ENCODE measurements at places on chromosomes 1 and 21.

GRCh38 chr1:193726722-193727121 is 540.3 kb upstream of the B3GALT2 start:
- DNase-seq, result no peak

- peak; percentile 47 for DNase-seq
These were observed 147.8 kb downstream of the TOMM20 start for GRCh38 chr1:234980645-234981396.

DNA sequence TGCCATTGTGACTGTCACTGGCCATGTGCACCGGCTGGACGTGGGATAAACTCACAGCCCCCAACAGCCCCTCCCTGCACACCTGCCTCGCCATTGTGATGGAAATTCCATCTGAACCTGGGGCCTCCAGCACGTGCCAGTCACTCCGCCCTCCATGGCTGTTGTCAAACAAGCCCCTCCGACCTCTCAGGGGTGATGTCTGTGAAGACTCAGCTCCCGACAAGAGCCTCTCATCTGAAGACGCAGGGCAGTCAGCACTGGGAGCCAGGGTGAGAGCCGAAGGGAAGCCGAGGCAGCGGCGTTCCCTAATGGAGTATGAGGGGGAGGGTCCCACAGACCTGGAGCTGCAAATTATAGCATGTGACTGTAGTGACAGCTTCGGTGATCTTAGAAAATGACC is 1.4 kb upstream of the KRTAP10-2 start:
- peak; percentile 33 for DNase-seq

DNA sequence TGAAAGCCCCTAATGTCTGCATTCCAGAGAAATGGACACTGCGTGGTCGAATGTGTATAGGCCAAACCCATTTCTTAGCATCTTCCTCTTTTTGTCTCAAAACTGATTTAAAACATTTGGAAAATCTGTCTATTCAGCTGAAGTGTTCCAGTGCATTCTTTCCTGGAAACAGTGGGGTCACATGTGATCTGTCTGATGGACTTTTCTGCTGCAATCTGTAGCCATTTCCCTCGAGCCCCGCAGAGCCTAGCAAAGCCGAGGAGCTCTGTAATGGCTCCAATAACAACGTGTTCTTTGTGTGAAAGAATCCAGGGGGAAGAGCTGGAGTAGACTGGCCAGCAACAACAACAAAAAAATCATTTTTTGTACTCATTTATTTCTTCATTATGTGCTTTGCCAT is 329.3 kb downstream of the BARHL2 start:
- DNase-seq, result no peak

DNA sequence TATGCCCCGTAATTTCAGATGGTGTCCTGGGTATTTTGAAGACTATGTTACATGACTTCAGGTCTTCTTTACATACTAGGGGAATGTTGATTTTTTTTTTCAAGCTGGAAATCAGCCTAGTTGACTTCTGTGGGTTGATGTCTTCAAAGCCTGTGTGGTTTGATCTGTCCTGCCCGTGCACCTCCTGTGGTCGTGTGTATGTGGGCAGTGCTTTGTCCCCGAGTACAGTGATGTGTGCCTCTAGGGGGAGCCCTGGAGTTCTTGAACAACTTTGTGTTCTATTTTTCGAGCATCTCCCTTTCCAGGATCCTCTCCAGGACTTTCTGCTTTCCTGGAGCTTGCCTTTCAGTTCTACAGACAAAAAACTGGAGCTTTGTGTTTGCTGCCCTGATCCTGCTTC is 28.9 kb downstream of the OBSCN start:
- DNase-seq, result no peak

DNA sequence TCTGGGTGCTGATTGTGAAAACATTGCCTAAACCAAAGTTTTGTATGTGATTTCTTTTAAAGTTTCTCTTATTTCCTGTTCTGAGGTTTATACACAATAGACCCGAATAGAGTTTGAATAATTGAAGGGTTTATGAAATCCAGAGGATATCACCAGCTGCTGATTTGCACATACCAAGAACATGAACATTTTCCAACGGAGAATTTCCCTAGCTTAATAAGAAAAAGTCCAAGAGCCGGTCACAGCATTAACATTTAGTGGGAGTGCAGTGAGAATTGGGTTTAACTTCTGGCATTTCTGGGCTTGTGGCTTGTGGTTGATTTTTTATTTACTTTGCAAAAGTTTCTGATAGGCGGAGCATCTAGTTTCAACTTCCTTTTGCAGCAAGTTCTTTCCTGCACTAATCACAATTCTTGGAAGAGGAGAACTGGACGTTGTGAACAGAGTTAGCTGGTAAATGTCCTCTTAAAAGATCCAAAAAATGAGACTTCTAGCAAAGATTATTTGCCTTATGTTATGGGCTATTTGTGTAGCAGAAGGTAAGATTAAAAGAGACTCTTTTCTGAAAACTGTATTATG is at the start of gene CFH:
Gene CFH, plus strand, starts transcription at position 407 of the 579 bp plus-strand sequence. Its CDS starts 75 bp downstream, at position 482.
- DNase-seq, result no peak

- no peak for DNase-seq
These were observed 84.3 kb downstream of the CTH start for GRCh38 chr1:70495370-70495769.

- DNase-seq, result no peak
These were observed 153.9 kb upstream of the TIAM1 start for GRCh38 chr21:31497914-31498313.

DNA sequence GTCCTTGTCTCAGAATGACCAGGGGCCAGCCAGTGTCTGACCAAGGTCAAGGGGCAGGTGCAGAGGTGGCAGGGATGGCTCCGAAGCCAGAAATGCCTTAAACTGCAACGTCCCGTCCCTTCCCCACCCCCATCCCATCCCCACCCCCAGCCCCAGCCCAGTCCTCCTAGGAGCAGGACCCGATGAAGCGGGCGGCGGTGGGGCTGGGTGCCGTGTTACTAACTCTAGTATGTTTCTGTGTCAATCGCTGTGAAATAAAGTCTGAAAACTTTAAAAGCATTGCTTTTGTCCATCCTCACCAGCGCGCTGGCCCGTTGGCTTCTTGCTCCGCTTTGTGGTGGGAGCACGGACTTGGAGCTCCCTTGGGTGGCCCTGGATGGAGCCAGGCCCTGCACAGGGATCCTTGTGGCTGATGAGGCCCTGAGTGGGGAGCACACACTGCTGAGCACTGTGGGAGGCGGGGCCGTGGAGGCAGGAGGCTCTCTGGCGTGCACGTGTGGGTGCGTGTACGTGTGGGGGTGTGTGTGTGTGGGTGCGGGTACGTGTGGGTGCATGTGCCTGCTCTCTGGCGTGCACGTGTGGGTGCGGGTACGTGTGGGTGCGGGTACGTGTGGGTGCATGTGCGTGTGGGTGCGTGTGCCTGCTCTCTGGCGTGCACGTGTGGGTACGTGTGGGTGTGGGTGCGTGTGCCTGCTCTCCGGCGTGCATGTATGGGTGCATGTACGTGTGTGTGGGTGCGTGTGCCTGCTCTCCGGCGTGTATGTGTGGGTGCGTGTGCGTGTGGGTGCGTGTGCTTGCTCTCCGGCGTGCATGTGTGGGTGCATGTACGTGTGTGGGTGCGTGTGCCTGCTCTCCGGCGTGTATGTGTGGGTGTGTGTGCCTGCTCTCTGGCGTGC is 18.0 kb downstream of the RNF223 start:
- no peak for DNase-seq

- DNase-seq, result no peak
These were observed 91.9 kb upstream of the CACNA1E start for GRCh38 chr1:181391301-181391900.

DNA sequence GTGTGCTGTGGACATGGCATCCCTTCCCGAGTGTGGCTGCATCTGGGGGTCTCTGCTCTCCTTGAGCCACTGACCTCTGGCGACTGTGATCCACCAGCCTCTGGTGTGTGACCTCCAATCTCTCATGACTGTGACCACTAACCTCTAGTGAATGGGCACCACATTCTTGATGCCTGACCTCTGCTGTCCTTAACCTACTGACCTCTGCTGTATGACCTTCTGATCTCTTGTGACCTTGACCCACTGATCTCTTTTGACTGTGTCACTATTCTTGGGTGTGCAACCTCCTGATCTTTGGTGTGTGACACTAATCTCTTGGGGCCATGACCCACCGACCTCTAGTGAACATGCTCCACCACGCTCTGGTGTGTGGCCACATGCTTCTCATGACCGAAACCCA is 45.8 kb upstream of the KDM4A start:
- DNase-seq, result no peak

- peak; percentile 43 for DNase-seq
These were observed 21.5 kb upstream of the RCAN3 start for GRCh38 chr1:24481101-24481500.

- no peak for DNase-seq
These were observed 52.4 kb downstream of the HNRNPR start for GRCh38 chr1:23291706-23292105.

- peak; percentile 3 for DNase-seq
These were observed 52.9 kb downstream of the L1TD1 start for GRCh38 chr1:62247391-62248168.

- DNase-seq, result no peak
These were observed 83.5 kb downstream of the RABGAP1L start for GRCh38 chr1:174242856-174243255.

GRCh38 chr1:107499139-107499744 is 358.4 kb downstream of the NTNG1 start:
- DNase-seq, result no peak

GRCh38 chr1:202283991-202284390 is 57.7 kb downstream of the UBE2T start:
- no peak for DNase-seq

DNA sequence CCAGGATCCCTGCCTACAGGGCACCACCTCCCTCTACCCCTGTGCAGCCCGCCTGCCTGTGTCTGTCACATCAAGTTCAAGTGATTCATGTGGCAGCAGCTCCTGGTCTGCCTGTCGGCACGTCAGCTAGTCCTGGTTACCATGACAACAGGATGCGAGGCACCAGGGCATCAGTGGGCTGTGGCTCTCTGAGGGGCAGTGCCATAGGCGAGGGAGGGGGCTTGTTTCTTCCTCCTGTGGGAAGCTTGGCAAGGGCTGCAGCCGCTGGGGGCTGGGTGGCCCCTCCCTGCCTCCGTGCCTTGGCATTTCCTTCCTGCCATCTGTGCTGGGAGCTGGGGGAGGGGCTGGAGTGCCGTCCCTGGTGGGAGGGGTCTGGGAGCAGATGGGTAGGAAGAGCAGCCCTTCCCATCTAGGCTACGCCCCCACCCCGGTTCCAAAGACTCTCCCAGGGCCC is 43.1 kb downstream of the FOXO6 start:
- peak; percentile 58 for DNase-seq

DNA sequence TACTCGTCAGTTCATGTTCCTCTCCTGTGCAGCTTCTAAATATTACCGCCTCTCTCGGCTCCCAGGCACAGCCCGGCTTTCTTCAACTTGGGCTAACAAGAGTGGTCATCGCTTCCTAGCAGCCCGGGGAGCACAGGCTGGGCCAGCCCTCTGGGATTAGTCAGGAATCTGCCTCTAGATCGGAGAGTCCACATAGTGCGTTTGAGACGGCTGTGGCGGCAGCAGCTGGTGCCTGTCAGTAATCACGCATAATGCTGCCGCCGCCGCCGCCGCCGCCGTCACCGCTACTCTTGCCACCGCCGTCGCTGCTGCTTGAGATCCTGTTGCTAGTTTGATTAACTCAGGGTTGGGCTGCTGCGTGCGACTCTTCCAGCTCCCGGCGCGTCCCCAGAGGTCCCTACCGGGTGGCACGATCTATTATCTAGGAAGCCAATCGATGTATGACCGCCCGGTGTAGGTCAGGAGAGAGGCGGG is at the start of gene RXRG:
Gene RXRG, minus strand, starts transcription at position 230 of the 474 bp plus-strand sequence. CDS start 233 bp downstream, outside the sequence.
- peak; percentile 54 for DNase-seq

- DNase-seq, result no peak
These were observed 84.8 kb downstream of the WDR4 start for GRCh38 chr21:42794551-42794950.

- peak; percentile 51 for DNase-seq
These were observed 4.3 kb downstream of the OLIG2 start for GRCh38 chr21:33029975-33030461.

GRCh38 chr21:25807191-25807590 is 72.4 kb downstream of the GABPA start:
- DNase-seq, result no peak

GRCh38 chr1:159205225-159205624 is 550 bp downstream of the ACKR1 start:
- DNase-seq, result no peak

DNA sequence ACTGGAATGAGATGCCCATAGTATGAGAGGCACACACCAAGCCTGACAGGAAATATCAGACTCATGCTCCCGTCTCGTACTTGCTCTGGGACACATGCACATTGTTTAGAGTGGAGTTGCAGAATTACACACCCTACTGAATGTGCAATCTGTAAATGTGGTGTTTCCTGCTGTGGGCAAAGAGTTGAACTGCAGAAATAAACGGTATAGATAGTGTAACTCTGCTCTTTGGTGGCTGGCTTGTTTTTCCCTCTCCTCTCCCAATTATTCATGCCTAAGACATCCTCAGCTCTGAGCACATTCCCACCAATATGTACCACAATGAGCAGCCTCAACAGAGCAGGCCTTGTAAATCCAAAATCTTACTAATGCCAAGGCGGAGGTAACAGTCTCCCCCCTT is 90.1 kb upstream of the DIRAS3 start:
- no peak for DNase-seq

GRCh38 chr1:226447932-226448665 is 40.2 kb upstream of the PARP1 start:
- DNase-seq, result no peak

GRCh38 chr1:21670956-21671902 is 2.1 kb upstream of the RAP1GAP start:
- DNase-seq, result no peak
